ENCODE measurements at places on chromosomes 12 and 14.

DNA sequence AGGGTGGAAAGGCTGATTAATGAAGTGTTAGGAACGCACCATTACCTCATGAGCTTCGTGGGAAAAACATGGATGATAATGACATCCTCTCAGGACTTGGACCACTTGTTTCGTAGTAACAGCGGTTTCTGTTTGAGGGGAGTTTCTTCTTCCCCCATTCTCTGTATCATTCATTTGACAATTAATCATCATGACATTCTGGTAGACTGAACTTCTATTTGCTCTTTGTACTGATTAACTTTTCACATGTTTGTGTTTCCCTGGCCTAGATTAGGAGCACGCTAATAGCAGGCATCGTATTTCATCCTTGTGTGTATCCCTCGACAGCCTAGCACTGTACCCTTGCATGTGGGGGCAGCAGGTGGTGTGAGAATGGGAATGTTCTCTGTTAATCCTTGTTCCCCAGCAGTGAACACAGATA is 8.0 kb downstream of the LRRC74A start:
- DNase-seq, result no peak

DNA sequence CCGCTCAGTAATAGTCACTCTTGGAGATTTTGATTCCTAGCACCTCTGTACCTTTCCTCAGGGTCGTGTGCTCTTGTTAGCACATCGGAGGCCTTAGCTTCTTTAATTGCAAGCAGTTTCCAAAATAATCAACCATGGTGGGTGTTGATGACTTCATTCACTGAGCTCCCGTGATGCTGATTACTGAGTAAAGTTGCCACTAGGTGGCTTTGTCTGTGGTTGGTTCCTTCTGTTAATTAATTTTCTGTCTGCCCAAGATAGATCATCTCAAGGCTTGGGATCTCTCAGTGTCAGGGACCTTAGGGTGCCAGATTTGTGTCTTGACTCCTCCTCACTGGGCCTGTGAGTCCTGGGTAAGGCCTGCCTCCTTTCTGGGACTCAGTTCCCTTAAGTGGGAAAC is 54.3 kb downstream of the PTPN11 start:
- DNase-seq, result no peak

DNA sequence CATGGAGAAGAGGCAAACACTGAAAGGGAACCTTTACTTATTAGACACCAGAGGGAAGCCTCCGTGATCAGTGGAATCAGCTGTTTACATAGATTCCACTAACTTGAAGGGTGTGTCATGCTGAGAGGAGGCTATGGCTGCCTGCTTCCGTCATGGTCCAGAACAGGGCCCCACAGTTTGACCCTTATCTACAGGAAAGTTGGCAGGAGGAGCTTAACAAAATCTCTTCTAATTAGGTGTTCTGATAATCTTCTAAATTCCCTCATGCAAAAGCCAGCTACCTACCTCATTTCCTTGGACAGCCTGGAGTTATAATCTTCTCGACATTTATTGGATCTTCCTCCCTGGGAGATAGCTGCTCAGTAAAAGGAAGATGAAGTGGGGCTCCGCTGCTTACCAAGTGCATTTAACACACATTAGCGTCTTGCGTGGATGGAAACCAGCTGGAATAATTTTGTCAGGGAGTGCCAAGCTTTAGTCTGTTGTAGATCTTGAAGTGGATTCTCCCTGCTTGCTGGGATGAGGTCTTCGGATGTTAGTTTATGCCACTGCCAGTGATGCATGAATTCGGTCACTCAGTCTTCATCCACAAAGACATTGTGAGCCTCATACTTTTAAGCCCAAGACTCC is 171.0 kb downstream of the PAH start:
- no peak for DNase-seq

DNA sequence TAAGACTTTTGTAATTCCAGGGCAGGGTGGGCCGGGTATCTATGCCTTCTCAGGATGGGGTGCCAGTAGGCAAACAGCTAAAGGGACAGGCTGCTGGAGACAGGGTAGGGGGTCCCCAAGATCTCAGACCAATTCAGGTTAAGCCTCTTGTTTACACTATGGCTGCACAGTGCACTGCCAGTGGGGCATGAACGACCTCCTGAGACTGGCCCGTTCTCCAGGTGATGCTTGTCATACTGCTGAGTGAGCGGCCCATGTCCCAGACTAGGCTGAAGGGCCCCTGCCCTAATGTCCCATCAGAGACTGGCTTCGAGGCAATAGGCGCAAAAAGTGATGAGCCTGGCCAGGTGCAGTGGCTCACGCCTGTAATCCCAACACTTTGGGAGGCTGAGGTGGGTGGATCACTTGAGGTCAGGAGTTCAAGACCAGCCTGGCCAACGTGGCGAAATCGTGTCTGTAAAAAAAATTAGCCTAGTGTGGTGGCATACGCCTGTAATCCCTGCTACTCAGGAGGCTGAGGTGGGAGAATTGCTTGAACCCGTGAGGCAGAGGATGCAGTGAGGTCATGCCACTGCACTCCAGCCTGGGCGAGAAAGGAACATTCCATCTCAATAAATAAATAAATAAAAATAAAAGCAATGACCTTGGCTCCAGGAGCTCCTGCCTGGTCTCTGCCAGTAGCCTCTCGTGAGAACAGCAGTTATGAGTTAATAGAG is 12.6 kb downstream of the SLC25A29 start:
- no peak for DNase-seq

GRCh38 chr12:96194971-96195844 is 1.0 kb downstream of the ELK3 start:
- no peak for DNase-seq

DNA sequence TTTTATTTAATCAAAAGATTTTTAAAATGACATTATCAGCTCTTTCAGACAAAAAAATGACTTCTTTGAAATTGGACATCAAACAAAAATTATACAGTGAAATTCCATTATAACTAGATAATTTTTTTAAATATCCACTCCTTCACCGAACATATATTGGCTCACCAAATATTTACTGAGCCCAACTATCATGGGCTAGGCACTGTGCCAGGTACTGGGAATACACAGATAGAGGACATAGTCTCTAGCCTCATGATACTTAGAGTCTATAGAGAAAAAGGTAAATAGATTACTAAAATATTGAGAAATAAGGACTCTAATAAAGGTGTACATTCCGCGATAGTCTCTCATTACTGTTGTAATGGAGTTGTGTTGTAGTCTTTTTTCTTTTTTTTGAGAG is 219.9 kb downstream of the SEC23A start:
- no peak for DNase-seq

DNA sequence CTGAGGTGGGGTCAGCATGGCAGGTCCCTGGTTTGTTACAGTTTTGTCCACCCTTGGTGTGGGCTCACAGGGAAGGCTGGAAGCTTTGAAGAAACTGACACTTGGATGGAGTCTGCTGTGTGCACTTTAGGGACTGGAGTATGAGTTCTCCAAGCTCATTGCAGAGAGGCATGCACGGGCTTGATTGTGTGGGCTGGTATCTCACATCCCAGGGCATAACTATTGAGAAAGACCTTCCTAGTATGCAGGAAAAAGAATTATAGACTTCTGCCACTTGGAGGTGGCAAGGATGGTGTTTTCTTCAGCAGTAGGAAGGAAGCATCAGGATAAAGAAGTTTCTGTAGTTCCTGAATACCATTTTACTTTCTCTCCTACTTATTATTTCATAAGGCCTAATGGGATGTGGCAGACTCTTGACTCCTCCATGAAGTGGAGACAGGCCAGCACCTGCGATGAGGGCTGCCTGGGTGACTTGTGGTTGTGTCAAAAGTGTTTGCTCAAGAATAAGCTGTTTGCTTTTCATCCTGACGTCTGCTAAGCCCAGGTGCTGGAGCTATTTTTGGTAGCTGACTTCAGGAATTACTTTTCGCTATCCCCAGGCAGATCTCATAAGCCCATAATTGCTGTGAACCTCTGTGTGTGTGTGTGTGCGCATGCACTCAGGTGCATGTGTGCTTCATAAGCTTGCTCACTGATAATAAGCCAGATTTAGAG is 125.8 kb downstream of the KTN1 start:
- DNase-seq, result no peak

GRCh38 chr14:27750114-27750513 is 1016.5 kb upstream of the FOXG1 start:
- DNase-seq, result no peak

Measured in stimulated activated CD4-positive, alpha-beta T cell treated with anti-CD3 and anti-CD28 coated beads, Interleukin-4, amount 100 ng/mL, for 48 hours (primary cell).